NB4 (cell line): ENCODE measurements at places on chromosomes 2 and 18.

- DNase-seq, result no peak
Observed at GRCh38 chr2:157538064-157538463, 90.6 kb downstream of the ACVR1C start.

GRCh38 chr2:200186002-200186401 is 120.5 kb upstream of the SPATS2L start:
- DNase-seq, result no peak

DNA sequence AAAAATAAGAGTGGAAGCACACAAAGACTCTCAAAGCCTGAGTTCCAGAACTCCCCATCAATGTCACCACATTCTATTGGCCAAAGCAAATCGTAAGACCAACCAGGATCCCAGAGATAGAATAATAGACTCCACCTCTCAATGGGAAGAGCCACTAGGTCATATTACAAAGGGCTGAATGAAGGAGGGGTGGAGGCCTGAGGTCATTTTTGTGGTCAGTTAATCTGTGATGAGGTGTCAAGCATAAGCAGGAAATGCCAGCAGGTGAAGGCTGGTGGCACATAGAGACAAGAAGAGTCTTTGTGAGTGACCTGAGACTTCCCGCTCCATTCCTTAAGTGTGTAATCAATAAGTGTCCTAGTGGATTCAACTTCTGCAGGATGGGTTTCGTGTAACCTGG is 144.3 kb downstream of the TFCP2L1 start:
- DNase-seq, result no peak

GRCh38 chr2:74571058-74571457 is 16.5 kb downstream of the DOK1 start:
- no peak for DNase-seq

GRCh38 chr18:56097621-56098020 is 509.6 kb upstream of the TCF4 start:
- DNase-seq, result no peak

DNA sequence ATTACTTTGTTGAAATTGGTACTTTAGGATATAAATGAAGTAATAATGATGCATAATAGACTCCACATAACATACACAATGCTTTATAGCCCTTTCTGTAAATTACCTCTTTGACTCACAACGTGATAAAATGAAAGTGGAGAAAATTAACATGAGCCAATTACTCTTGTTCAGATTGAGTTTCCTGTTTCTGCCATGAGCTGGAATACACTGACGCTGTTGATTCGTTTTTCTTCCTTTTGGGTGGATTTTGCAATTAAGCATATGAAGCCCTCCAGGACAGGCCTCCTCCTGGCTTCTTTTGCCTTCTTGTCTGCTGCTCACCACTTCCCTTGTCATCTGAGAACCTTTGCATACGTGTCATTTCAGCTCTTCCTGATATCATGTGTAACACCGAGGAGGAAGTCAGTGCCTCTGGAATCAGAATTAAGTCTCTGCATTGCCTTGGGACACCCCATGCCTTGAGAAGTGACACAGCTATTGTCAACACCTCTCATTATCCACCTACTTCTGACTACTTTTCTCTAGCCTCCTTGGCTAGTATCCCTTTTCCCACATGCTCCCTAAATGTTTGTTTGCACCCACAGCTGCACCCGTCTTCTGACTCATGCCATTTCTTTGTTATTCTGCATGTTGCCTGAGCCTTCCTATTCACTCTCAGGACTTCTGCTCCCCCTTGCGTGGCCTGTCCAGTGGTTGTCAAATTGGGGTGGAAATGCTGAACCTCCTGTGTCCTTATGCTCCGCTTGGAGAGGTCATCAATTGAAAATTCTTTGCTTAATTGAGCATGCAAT is 134.1 kb downstream of the FMNL2 start:
- peak; percentile 85 for DNase-seq

DNA sequence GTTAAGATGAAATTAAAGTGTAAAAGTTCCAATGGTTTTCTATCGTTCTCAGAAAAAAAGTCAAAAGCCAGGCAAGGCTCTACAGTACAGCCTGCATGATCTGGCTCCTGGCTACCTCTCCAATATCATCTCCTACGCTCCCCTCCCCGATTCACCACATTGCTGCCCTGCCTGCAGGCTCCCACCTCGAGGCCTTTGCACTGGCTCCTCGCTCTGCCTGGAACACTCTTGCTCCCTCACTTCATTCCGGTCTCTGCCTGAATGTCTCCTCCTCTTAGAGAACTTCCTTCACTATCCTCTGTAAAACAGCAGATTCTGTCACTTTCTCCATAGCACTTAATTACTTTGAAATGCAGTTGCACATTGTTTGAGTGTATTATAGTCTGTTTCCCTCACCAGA is 72.5 kb downstream of the KLF7 start:
- DNase-seq, result no peak
